ENCODE measurements at places on chromosomes 7 and 10.
A peak's percentile ranks its signal among the peaks of the same experiment; 100 is the strongest.

DNA sequence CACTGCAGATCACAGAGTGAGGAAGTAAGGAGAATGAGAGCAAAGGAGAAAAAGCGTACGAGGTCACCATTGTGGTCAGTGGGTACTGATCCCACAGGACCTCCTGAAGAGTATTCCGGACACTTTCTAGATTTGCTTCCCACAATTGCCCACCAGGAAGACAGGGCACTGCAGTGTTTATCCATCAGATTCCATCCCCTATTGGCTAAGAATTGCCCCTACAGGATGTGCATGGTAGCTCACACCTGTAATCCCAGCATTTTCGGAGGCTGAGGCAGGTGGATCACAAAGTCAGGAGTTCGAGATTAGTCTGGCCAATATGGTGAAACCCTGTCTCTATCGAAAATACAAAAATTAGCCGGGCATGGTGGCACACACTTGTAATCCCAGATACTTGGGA lies 5.3 kb upstream of the FHIP2A start:
- DNase-seq = no peak

DNA sequence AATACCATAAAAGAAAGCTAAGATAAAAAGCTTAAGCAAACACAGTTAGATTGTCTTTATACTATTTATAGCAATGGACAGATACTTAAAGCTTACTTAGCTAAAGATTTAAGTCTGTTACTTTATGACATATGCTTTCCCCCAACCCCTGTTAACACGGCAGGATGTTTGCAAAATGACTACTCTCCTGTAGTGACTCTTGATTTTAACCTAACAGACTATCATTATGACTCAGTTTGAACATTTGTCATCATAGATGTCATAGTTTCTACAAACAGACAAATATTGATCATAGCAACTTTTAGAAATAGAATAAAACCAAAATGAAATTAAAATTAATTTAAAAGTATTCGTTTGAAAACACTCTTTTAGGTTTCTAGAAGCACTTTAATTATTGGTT lies 7.8 kb upstream of the COMMD3 start:
- no peak for DNase-seq

DNA sequence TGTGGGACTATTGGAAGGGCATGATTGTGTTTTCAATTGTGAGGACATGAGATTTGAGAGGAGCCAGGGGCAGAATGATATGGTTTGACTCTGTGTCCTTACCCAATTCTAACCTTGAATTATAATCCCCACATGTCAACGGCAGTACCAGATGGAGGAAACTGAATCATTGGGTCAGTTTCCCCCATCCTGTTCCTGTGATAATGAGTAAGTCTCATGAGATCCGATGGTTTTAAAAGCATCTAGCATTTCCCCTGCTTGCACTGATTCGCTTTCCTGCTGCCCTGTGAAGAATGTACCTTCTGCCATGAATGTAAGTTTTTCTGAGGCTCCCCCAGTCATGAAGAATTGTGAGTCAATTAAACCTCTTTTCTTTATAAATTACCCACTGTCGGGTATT lies 1367.1 kb downstream of the XPNPEP1 start:
- DNase-seq = no peak

- DNase-seq = no peak
These were observed 90.6 kb upstream of the PPP2R2D start for GRCh38 chr10:131810036-131810804.

GRCh38 chr10:68163735-68164134 lies 54.4 kb downstream of the MYPN start:
- no peak for DNase-seq

- DNase-seq = no peak
These were observed 89.6 kb upstream of the ITGB1 start for GRCh38 chr10:33047655-33048054.

- no peak for DNase-seq
These were observed 1.5 kb upstream of the INSIG1 start for GRCh38 chr7:155296006-155296787.

DNA sequence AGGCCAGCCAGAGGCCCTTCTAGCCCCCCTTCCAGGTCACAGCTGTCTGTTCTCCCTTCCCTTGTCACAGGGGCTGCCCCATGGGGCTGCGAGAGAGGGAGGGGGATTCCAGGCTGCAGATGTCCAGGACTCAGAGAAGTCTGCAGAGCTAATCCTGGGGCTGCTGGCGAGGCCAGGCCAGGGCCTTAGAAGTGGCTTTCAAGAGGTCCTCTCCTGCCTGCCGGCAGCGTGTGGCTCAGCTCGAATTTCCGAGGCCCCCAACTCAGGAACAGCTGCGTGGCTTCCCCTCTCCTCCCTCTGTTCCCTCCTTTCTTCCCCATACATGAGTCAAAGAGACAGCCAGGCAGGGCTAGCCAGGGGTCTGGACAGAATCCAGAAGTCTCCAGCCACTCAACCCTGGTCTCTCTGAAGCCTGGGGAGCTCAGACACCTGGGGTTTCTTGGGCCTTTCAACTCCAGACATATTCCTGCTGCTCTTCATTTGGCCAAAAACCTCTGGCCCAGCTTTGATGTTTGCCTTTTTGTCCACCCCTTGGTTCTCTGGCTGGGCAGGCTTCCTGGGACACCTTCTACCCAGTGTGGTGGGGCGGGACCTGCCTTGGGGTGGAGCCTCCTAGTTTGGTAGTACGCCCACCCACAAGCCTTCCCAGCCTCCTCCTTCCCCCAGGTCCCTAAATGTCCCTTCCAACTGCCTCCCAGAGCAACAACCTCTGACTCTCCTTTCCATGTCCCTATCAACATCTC lies 21.8 kb upstream of the EIF5AL1 start:
- DNase-seq = peak; percentile 58

- DNase-seq = no peak
These were observed 17.8 kb downstream of the HDAC9 start for GRCh38 chr7:18513343-18513742.

GRCh38 chr7:26916336-26916735 lies 51.9 kb upstream of the SKAP2 start:
- DNase-seq = no peak

DNA sequence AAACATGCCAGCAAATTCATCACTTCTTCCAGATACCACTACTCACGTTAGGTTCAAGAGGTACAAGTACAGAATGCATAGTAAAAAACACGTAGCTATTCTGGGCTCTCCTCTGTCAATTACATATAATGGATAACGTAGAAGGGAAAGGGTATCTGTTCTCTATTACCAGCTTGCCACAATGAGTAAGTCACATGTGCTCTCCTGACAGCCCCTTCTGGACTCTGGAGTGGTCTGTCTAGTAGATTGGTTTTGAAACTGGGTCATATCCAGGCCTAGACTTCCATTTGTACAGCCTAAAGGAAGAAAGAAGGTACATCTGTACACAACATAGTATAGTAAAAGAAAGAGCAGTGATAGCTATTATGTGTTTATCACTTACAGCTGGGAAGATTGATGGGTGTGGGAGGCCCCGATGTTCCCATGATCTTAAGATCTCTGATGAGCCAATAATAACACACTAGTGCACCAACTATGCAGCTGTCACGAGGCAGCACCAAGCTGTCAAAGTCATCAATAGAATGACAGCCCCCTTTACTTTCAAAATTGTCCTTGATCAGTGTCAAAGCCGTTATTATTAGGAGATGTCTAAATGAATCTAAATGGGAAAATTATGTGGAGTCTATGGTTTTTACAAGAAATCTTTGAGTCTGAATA lies 161.9 kb upstream of the AGK start:
- DNase-seq = no peak
